ENCODE measurements at places on chromosomes 3 and 15.
A peak's percentile ranks its signal among the peaks of the same experiment; 100 is the strongest.

DNA sequence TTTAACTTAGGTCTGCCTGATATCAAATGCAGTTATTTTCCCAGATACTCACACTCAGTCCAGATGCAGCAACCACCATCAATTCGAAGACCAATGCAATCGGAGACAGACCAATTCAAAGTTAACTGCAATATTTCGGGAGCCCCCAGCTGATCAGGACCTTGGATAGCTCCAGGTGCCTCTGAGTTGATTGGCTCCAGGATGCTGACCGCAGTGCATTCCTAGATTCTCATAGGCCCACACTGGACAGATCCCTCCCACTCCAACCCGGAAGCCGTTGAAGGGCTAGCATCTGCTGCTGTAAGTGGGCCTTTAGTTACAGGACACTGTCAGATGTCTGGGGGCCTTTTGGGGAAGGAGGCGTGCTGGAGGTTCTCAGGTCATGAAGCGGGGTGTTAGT is 89.5 kb upstream of the ATP2B2 start:
- peak; percentile 97 for DNase-seq

- DNase-seq: peak; percentile 74
Observed at GRCh38 chr15:77584201-77584600, 48.5 kb downstream of the LINGO1 start.

DNA sequence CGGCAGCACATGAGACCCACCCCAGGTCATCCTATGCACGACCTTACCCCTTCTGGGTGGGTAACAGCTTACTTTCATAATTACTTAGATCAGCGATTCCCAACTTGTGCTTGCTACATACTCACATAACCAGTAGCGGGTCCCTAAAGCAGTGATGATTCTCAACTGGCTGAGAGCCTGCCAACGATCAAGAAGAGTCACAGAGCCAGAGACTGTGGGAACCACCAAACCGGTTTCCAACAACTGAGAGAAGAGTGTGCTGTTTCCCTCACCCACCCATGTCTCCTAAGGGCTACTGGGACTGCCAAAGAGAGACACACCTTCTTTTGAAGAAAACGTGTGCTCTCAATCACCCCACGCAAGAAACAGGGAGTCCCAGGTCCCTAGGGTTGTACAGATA is 12.0 kb upstream of the XXYLT1 start:
- no peak for DNase-seq

GRCh38 chr3:169147238-169148008 is 516.1 kb downstream of the MECOM start:
- DNase-seq: peak; percentile 71

GRCh38 chr3:108322352-108322751 is 26.0 kb downstream of the HHLA2 start:
- no peak for DNase-seq

DNA sequence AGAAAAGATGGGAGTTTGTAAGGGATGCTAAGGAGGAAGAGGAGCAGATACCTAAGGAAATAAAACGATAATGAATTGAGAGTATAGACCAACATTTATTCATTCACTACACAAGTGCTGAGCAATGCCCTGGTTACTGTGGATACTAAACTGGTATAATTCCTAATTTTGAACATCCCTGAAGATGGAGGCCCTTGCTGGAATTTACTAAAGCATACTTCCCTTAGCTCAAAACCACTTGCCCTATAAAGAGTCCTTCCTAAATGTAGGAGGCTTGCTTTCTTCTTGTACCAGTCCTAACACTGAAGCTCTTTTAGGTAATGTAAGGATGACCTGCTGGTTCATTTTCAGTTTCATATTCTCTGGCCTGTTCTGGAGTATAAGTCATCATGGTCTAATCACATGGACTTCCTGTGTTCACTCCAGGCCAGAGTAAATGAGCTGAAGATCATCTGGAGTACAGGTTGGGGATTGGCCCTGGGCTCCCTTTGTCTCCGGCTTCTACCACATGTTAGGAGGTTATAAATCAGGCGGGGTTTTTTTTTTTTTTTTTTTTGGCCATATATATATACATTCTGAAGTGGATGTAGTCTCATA is 40.1 kb upstream of the MTMR10 start:
- DNase-seq: no peak

GRCh38 chr3:74591342-74591741 is 23.1 kb downstream of the CNTN3 start:
- DNase-seq: no peak

GRCh38 chr3:177930771-177931170 is 605.5 kb upstream of the KCNMB2 start:
- no peak for DNase-seq

DNA sequence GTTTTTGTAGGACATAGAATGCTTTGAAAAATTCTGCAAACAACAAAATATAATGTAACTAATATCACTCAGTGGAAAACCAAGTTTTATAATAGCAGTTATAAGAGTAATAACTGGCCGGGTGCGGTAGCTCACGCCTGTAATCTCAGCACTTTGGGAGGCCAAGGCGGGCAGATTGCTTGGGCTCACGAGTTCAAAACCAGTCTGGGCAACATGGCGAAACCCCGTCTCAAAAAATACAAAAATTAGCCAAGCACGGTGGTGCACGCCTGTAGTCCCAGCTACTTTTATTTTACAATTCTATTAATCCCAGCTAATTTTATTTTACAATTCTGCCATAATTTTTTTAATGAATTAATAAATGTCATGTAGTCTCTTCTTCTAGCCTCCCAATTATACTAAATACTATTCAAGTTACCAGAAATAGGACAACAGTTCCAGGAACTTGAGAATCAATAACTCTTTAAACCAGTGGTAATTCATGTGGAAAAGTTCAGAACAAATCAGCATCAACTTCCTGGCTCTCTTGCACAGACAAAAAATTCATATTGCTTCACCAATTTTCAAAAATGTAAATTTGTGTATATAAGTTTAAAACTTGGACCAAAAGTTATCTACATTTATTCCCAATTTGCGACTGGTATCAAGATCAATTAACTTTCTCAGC is 2.2 kb downstream of the DENND4A start:
- no peak for DNase-seq
